Fibroblast of the aortic adventitia (primary cell): ENCODE measurements at places on chromosomes 1 and 21. TPM values are rescaled to one million over a fixed set of nuclear protein-coding genes. Genes with fewer than 3 reads are reported as not detected.

DNA sequence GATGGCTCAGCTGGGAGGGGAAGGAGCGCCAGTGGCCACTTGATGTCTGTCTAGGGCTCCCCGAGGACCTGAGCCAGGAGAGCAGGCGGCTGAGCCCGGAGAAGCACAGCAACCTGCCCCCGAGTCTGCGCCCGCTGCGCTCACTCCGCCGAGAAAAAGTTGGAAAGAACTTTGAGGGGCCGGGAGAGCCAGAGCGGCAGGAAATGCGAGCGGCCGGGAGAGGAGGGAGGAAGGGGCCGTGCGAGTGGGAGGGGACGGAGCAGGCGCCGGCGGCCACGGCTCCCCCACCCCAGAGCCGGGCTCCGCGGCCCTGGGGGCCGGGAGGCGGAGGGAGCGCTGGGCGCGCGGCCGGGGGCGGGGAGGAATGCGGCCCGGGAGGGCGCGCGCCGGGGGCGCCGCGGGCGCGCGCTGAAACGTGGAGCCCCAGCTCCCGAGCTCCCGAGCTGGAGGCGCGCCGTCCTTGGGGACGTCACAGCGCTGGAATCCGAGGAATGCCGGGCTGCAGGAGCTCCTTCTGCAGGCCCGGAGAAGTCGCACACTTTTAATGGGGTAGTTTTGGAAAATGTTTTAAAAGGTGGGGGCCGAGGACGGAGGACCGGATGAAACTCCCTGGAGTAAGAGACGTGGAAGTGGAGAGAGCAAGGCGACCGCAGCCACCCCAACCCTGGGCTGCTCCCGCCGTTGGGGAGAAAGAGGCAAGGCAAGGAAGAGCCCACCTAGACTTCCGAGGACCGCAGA is at the start of gene PTPN14:
TSS of gene PTPN14 (minus strand) at position 167 of the 738 bp plus-strand sequence. CDS start 86,799 bp downstream, outside the sequence.
- peak; percentile 93 for DNase-seq

GRCh38 chr1:93080179-93080823 is 1.2 kb downstream of the MTF2 start:
- peak; percentile 87 for DNase-seq

GRCh38 chr21:34916446-34916845 is 132.7 kb downstream of the RUNX1 start:
- no peak for DNase-seq

DNA sequence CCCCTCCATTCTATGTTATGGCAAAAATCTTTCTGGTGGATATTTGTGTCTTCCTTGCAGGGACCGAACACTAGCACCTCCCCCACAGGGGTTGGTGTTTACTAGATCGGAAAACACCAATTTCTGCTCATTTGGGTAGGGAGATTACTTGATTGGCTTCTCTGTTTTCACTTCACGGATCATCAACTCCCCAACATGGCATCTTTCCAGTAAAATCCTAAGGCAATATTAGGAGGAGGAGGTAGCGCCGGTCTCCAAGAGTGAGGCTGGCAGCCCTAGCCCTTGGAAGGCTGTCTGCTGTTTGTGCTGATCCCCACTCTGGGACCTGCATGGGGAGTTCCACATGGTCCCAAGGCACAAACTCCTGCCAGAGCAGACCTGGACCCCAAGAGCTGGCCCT is 12.2 kb downstream of the VASH2 start:
- DNase-seq: no peak

KDF1 gene
- not detected in 2 replicates for total RNA-seq

OR2L3 gene
- total RNA-seq: not detected in 2 replicates
